ENCODE measurements at places on chromosomes 3 and 15.
A peak's percentile ranks its signal among the peaks of the same experiment; 100 is the strongest.

GRCh38 chr3:131582438-131582837 lies 79.7 kb upstream of the MRPL3 start:
- DNase-seq = no peak

DNA sequence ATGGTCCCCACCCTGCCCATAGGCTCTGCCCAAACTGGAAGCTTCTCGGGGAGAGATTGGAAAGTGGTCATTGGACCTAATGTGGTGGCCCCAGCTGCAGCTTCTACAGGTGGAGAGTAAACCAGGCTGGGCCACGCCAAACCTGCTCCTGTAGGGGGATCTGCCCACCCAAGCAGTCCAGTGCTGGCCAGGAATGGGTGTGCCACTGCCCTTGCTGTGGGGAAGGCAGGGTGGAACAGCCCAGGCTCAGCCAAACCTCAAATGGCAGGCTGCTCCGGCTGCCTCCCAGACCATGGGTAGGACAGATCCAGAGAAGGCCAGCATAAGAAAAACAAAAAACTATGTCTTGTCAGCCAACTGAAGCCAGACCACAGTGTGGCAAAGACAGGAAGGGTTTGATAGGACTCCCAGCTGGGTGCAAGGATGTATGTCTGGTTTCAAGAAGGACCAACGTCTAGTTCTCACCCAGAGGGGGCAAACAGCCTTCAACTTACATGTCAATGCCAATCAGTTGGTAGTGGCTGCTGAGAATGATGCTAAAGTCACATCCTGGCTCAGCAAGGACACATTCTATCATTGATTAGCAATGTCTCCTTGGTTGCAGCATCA lies 267.3 kb downstream of the UACA start:
- no peak for DNase-seq

- no peak for DNase-seq
Measured at GRCh38 chr3:131518680-131519079, 15.9 kb upstream of the MRPL3 start.

DNA sequence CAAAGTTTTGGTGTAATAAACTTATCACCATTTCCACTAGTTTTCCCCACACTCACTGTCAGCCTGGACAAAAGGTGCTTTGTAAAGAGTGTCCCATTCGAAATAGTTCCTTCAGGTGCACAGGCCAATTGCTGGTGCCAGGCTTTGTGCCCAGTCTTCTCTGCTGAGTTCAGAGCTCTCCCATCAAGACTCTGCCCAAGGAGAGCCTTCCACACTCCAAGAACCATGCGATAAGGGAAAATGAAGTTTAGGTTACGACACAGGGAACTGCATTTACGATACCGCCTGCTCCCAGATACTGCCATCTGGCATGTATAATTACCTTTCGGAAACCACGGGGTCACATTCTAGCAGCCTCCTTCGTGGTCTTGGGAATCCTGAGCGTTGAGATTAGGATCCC lies 379.6 kb downstream of the MECOM start:
- DNase-seq = no peak

DNA sequence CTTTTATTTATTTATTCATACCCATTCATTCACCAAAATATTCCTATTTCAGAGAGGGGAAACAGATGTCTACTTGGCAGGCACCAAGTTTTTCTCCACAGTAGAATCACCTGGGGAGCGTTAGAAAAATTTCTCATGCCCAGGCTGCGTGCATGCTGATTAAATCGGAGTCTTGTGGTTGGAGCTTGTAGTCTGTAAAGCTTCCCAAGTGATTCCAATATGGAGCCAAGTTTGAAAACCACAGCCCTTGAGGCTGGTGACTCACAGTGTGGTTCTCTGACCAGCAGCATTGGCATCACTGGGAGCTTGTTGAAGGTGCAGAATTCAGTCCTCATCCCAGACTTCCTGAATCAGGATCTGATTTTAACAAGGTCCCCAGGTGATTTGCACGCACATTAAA lies 49.7 kb downstream of the PDHB start:
- peak; percentile 89 for DNase-seq

DNA sequence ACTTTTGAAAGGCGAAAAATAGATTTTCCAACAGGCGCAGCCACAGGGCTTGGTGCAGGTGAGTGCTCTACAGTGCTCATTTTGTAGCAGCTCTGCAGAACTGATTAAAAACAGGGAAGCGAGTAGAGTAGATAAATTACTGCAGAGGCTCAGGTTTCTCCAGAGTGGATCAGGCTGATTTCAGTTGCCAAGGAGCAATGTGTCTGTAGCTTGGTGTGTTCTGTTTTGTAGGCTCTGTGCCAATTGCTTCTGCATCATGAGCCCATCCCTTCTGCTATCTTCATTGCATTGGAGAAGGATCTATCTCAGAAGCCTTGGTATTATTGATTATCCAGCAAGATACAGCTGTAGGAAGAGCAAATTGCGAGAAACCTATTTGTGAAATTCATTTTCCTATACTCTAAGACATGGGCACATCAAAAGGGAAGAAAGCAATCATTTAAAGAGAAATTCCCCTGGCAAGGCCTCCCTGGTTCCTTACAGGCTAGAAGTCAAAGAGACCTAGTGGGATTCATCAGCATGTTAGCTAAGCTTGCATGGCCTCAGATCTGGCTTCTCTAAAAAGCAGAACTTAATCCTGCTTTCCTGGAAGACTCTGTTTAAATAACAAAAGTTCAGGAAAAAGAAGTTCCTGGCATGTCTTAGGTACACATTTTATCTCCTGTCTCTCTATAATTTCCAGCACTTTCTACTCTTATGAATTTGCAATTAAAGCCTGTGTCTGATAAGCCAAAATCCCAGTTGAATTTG lies 432.4 kb upstream of the ATP10A start:
- no peak for DNase-seq

DNA sequence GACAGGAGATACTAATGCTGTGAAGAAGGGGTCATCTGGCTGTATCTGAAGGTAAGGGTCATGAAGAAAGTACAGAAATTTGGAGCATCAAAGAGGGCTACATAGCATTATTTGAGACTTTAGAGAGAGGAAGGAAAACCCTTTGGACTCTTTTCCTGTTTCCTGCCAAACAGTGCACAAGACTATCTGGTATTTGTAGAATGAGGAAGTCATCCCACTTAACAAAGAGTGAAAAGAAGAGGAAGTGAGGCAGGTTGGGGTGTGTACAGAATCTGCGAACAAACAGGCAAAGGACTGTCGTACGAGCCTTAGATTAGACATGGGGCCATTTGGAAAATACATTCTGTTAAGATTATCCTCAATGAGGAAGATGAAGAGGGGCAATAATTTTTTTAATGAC lies 546.8 kb upstream of the EPHA6 start:
- DNase-seq = no peak

DNA sequence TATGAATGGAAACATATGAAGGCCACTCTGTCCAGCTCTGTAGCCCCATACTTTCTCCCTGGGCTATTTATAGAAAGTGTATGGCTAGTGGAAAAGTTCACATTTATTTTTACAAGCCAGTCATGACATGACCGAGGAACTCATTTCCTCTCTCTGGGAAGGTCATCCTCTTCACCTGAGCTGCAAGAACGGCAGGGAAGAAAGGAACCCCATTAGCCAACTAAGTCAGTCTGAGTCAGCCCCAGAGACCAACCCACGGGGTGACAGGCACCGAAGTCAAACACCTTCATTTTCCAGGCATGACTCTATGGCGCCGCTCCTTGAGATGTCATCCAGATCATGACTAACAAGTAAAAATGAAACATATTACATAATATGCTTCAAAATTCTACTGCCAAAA lies 4.8 kb downstream of the PAQR9 start:
- DNase-seq = peak; percentile 54

- no peak for DNase-seq
Measured at GRCh38 chr3:170713653-170714052, 127.8 kb upstream of the SLC7A14 start.

DNA sequence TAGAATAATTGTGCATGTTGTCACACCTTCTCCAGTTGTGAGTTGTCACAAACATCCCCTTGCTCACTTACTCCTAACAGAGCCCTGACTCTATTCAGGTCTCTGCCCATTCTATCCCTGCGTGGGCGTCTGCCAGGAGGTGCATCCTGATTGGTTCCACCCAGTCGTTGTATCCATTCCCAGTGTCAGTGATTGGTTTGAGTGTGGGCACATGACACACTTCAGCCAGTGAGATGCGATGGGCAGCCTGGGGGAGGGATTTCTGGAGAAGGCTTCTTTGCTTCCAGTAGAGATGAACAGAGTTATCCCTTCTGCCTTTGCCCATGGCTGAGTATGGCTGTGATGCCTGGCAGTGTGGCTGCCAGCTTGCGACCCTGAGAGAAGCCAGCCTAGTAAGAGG lies 18.7 kb downstream of the PXYLP1 start:
- DNase-seq = no peak

DNA sequence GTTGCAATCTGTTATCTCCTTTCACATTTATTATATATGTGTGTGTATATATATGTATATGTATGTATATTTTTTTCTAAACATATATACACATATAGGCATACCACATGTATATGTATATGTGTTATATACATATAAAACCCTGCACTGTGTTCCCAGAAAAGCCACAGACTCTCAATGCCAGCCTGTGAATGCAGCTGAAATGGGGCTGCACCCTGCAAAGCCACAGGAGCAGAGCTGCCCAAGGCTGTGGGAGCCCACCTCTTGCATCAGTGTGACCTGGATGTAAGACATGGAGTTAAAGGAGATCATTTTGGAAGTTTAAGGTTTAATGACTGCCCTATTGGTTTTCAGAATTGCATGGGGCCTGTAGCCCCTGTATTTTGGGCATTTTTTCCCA lies 762.3 kb upstream of the ARPP21 start:
- DNase-seq = no peak

DNA sequence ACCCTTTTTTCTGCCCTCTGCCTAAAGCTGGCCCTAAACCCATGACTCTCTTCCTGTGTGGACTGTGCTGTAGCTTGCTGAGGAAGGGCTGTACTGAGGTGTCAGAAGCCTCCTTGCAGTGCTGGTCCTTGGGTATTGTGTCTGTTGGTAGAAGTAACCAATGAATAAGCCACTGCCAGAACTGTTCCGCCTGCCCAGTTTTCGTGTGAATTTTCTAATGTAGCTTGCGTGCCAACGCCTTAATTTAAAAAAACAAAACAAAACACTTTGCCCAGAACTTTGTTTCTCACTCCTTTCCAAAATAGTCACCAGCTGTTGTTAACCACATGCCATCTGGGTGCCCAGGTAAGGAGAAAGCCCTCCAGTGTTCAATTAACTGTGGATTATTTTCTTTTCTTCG lies 101.9 kb downstream of the KLHL25 start:
- DNase-seq = no peak

GRCh38 chr15:93980261-93980911 lies 251.0 kb upstream of the MCTP2 start:
- no peak for DNase-seq

DNA sequence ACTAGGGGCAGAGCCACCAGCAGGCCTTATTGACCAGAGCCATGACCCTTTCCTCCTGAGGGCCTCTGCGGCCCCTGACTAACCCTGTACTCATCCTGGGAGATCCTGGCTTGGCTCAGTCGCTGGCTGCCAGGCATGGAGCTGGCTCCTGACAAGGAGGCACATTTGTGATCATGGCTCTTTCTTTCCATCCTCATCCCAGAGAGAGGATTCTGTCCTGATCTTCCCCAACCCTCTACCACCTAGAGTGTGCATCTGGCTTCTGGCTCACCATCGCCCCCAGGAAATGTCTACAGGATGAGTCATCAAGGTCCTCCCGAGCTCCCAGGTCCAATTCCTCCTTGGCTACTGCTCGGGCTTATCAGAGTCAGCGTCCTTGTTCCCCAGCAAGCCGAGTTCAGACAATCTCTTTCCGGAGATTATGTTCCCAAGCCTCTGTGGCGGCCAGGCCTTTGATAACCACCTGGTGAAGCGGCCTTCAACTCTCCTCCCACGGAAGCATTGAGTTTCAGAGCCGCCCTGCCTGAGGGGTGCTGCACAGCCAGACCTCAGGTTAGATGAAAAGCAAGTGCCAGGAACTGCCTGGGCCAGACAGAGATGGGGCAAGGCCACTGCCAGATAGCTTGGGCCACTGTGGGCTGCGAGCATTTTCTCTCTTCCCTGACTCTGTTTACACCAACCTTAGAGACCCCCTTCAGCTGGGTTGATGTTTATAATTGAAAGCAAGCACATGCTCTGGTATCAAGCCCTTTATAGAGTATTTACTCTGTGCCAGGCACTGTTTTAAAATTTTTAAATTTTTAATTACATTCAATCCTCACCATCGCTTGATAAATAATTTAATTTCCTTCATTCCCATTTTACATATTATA lies 44.3 kb upstream of the MRPS22 start:
- DNase-seq = no peak

DNA sequence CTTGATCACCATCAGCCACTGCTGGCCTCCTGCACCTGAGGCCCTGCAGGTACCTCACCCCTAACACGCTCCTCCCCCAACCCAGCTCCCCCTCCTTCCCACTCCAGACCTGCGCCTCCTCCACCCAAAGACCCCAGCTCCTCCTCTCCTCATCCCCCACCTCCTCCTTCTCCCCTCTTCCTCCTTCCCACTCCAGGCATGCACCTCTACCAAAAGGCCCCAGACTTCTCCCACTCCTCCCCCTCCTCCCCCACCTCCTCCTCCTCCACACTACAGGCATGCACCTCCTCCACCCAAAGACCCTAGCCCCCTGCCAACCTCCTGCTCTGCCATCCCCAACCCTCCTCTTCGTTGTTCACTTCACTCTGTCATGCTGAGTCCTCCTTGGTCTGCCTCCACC lies 42.7 kb downstream of the CYP11A1 start:
- no peak for DNase-seq

DNA sequence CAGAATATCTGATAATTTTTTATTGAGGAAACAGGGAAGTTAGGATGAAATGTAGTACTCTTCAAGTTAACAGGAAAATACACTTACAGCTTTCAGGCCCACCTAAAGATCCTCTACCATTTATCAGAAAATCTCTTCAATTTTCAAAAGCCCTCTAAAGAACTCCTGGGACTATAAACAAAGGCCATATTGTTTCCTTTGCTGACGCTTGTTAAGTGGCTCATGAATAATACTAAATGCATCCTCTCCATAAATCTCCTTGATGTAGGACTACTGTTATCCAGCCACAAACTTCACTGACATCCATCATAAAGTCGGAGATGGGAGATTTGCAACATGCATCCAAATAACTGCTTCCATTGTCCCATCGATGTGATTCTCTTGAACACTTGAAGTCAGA lies 326.5 kb downstream of the ZIC1 start:
- DNase-seq = no peak

GRCh38 chr15:94582368-94582767 lies 351.0 kb downstream of the MCTP2 start:
- DNase-seq = no peak

DNA sequence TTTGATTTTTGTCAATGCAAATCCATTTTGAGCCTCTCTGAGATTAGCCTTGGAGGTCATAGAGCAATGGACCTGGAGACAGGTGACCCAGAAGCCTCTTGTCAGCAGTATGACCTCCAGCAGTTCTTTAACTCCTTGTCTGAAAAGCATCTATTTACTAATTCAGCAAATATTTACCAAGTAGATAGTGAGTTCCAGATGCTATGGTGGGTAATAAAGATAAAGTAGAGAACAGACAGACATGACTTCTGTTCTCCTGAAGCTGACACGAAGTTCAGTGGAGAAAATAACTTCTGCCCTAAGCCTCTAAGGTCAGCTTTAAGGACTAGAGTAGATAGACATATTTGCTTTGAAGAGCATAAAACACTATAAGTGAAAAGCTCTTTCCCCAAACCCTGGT lies 26.6 kb downstream of the SEMA6D start:
- no peak for DNase-seq

GRCh38 chr3:137199678-137200077 lies 241.9 kb downstream of the IL20RB start:
- DNase-seq = no peak

GRCh38 chr15:29896062-29896461 lies 73.8 kb upstream of the TJP1 start:
- no peak for DNase-seq

GRCh38 chr15:25504307-25504706 lies 65.5 kb upstream of the UBE3A start:
- peak; percentile 57 for DNase-seq

GRCh38 chr3:83438188-83438587 lies 1520.6 kb upstream of the CADM2 start:
- no peak for DNase-seq
